M059J (cell line): ENCODE measurements at places on chromosomes 4 and X.

- DNase-seq: peak; percentile 75
Measured at GRCh38 chrX:11351375-11352295, 58.4 kb downstream of the AMELX start.

DNA sequence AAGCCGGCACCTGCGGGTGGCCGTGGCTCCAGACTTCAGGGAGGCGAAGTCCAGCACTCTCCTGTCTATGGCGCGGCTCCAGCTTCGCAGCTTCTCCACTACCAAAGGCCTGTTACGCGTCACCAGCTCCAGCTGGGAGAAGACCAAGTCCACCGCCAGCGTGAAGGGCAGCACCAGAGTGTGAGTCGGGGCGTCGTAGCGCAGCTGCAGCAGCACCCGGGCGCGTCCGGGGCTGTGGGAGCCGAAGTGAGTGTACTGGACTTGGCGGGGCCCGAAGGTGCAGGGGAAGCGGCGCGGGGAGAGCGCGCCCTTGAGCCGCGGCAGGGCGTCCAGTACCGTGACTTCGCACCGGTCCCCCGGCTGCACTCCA is 444 bp downstream of the FREM3 start:
- DNase-seq: no peak

DNA sequence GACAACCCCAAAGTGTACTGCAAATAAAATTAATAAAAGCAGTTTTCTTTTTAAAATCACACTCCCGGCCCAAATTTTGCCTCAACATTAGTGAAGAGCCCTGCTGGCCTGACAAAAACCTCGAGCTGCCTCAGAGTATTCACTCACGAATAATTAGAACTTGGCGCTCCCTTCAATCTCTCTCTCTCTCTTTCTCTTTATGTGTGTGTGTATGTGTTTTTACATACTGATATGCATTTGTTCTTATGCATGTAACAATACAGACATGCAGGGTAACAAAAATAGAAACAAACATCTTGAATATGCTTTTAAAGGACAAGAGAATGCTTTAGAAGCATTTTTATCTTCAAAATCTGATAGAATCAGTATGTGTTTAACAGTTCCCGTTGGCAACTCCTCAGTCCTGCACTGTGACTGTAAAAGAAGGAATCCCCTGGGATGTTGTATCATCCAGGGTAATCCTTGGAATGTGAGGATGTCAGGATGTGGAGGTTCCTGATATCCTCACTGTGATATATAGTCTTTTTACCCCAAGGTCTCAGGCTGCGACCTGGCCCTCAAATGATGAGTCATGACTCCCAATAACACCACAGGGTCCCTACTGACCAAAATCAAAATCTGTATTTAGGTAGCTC is 53.0 kb downstream of the PTCHD1 start:
- DNase-seq: no peak

GRCh38 chrX:155995321-155995875 is 2.1 kb upstream of the IL9R start:
- DNase-seq: no peak

- DNase-seq: no peak
Measured at GRCh38 chr4:54741202-54741601, 83.4 kb downstream of the KIT start.

DNA sequence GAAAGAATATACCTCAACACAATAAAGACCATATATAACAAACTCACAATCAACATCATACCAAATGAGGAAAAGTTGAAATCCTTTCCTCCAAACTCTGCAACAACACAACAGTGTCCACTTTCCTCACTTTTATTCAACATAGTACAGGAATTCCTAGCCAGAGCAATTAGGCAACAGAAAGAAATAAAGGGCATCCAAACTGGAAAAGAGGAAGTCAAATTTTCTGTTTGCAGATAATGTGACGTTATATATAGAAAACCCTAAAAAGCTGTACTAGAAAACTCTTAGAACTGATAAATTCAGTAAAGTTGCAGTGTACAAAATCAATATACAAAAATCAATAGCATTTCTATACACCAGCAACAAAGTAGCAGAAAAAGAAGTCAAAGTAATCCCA is 107.6 kb downstream of the SOWAHB start:
- no peak for DNase-seq

GRCh38 chr4:150619042-150619441 is 37.1 kb downstream of the MAB21L2 start:
- DNase-seq: no peak

DNA sequence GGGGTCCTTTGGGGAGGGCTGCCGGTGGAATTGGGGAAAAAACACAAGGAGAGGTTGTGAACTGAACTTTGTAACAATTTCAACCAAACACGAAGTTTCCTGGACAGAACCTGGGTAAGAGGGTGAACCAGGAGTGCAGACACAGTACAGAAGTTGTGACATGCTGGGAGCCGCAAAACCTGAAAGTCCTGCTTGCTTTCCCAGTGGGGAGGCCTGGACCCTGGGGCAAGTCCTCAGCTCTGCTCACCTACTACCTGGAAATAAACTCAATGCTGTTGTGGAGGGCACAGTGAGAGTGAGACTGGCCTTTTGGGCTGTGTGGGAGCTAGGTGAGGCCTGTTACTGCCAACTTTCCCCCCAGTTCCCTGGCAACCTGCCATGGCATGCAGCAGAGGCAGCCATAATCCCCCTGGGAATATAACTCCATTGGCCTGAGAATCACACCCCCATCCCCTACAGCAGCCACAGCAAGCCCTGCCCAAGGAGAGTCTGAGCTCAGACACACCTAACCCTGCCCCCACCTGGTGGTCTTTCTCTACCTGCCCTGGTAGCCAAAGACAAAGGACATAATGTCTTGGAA is 162.8 kb downstream of the THOC2 start:
- DNase-seq: no peak

GRCh38 chr4:121951521-121952110 is at the start of gene TRPC3:
TRPC3 (minus strand) TSS chr4:121952060; CDS start chr4:121951680, 380 bp downstream.
- peak; percentile 24 for DNase-seq

DNA sequence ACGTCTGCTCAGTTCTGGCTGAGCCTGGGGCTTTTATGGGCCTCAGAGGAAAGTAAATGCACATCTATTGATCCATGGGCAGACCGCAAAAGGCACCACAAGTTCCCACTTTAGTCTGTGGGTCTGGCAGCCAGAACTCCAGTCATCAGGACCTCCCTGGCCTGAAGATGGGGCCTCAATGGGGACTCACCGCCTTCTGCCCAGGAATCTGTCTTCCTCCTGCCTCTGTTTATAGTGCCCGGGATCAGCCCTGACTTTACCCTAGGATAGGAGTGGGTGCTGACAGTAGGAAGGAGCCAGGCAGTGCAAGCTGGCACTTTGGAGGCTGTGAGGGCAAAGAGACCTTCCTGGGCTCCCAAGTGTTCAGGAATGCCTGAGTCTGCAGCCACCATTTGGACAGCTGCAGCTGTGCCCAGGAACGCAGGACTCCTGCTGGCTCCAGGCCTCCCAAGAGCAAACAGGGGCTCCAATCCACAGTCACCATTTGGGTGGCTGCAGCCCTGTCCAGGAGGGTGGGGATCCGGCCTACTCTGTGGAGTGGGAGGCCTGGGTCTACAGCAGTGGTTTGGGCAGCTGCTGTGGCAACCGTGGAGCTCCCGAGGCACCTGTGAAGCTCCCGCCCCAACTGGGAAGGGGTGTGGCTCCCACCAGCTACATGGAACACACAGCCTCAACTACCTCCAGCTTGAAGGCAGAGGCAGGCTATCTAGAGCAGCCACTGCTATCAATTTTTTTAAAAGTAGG is 1440.9 kb upstream of the ADGRL3 start:
- DNase-seq: no peak

GRCh38 chr4:24141836-24142235 is 252.0 kb upstream of the PPARGC1A start:
- no peak for DNase-seq

- DNase-seq: no peak
Measured at GRCh38 chr4:186642530-186642929, 81.1 kb downstream of the FAT1 start.

DNA sequence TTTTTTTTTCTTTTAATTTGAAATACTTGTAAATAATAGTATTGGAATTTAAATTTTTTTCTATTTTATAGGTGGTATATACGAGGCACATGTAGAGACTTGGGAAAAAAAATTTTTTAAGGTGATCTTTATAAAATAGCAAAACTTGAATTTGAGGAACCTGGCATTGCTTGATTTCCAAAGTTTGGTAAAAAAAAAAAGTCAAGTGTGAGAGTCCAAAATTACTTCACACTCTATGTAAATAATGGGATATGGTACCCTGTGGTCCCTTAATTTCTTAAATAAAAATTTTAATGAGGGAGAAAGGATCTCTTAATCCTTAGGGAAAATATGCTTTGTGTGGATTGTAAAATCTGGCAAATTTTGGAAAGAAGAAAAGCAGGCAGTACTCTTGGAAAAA is 19.0 kb downstream of the SPRY1 start:
- no peak for DNase-seq

- no peak for DNase-seq
Measured at GRCh38 chr4:79013756-79014155, 74.5 kb upstream of the PAQR3 start.

DNA sequence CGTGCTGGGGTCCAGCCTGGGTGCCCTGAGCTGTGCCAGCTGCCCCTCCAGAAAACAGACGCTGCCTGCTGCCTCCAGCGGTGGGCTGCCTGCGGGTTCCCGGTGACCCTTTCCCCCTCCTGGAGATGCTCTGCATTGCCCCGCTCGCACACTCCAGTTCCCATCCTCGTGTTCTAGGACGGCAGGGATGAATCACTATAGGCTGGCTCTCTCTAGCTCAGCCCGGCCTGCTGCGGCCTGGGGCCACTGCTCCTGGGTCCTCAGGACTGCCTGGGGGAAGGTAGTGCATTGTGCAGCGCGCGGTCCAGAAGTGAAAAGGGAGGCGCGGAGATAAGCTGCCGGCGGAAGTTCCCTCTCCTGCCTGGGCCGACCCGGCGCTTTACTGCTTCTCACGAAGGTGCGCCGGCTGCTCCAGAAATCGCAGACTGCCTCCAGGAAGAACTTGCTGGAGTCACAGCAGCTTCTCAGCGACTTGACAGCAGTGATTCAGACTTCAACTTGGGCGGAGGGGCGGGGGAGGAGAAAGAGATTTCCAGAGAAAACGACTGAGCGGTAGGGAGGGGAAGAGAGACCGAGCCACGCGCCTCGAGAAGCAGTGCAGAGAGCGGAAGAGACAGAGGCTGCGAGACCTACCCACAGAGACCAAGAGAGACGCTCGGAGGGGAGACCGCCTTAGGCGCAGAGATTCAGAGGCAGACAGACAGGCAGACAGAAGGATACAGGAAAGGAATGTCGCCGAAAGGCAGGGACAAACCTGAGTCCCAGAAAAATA is 6.7 kb upstream of the MSX1 start:
- DNase-seq: peak; percentile 18

DNA sequence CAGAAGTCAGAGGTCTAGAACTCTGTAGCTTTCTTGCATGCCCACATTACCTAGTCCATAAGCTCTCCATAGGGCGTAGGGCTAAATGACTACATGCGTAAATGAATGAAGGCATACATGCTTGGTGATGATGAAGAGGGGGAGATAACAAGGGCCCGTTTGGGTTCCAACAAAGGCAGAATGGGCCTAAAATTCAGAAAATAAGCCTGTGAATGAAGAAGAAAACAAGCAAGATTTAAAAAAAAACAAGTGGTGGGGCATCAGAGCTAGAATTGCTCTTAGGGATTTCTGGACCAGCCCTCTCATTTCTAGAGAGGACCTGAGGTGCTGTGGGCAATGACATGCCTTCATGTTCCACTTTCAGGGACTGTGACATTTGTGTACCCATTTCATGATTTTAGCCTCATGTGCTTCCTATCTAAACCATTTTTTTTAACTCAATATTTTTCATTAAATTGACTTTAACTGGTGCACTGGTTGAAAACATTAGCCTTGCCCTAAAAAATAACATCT is 12.1 kb downstream of the GPRIN3 start:
- no peak for DNase-seq

DNA sequence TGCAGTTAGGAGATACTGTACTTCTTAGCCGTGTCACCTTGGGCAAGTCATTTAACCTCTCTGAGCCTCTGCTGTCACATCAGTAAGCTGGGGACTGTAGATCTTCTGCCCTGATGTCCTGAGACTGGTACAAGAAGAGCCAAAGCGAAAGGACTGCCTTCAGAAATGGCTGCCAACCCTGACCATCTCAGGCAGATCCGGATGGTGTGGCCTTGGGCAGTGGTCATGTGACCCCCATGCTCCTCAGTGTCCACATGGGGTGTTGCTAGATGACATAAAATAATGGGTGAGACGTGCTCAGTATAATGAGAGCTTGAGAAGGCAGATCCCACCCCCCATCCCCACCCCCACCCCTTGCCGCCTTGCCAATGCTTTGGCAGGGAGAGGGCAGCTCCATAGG is 60.4 kb upstream of the MTM1 start:
- no peak for DNase-seq

DNA sequence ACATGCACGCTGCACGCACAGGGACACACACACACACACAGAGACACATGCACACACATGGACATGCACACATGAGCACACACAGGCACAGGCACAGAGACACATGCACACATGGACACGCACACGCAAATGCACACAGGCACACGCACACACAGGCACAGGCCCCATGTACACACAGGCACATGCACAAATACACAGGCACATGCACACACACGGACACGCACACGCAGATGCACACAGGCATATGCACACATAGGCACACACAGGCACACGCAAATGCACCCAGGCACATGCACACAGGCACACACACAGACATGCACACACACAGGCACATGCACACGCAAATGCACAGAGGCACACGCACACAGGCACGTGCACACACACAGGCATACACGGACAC is 30.3 kb upstream of the HTRA3 start:
- DNase-seq: no peak

DNA sequence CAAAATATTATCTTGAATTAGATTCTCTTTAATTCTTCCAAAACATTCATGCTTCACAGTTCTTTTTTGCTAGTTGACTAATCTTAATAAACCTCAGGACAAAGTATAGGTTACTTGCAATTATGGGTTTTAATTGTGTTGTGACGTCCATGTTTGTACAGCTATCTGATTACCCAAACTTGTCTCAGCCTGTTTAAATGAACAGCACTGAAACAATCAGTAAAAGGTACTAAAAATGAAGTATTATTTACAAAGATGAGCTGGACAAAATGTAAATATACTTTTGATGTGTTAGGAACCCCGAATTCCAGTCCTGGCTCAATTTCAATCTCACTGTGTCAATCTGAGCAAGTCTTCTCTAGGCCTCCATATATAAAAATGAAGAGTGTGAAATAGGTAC is 57.4 kb upstream of the SLC6A14 start:
- no peak for DNase-seq

DNA sequence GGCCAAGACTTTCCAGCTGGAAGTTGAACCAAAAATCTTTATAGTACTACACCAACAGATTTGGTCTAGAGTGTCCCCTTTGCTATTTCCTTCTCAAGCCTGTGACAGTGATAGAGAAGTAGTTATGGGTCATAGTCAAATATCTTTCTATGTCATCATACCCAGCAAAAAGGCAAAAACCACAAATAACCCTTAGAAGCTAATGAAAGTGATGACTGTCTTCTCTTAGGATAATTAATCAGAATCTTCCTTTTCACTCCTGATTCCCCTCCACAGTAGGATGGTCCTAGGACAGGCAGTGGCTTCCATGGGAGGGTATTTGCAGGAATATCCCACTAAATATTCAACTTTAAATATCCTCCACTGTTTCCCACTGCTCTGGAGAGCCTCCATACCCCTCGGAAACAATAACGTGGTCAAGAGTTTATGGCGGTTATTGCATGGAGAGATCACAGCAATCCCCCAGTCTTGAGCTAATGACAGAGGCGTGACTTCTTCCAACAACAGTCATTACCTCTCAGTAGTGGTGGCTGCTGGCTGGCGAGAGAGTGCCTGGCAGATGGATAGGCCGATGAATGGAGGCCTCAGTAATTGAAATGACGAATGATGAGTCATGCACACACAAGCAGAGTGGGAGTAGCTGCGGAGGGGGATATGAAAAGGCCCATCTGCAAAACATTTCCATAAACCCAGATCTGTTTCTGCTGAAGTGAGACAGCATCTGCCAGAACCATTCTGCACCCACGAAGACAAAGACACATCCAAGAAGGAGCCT is 154.9 kb downstream of the STK32B start:
- DNase-seq: peak; percentile 92
